Naive B cell (primary cell): ENCODE measurements at places on chromosomes 3 and 15.

DNA sequence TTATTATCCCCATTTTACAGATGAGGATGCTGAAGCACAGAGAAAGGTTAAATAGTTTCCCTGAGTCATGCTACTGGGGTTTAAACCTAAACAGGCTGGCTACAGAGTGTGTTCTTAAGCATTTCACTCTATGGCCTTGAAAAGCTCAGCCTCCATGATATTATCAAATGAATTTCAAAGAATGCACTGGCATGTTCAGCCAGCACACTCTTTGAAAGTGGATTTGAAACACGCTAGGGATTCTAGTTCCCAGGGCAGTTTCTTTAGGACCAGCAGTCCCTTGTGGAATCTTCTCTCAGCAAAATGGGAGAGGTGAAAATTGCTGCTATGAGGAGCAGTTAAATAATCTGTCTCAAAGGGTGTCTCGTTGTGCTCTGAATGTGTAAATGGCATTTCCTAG, 213.3 kb downstream of the EPHB1 start:
- DNase-seq = no peak

- no peak for DNase-seq
Observed at GRCh38 chr3:37729119-37729518, 132.6 kb upstream of the CTDSPL start.

GRCh38 chr3:59563966-59564365, 514.1 kb upstream of the CFAP20DC start:
- DNase-seq = no peak

DNA sequence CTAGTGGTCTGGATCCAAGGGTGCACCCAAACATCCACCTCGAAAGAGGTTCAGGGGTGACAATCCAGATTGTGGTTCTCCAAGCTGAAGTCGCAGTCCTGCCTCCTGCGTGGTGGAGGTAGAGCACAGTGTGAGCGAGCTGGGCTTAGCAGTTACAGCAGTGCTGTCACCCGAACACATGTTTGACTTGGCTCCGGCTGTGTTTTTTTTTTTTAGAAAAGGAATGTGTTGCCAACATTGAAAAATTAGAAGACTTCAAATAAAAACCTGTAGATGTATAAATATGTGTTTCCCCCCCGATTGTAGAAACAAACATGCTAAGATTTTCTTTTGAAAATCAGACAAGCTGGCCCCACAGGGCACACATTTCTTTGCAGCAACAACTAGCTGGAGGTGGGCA, 530.8 kb downstream of the SHQ1 start:
- DNase-seq = no peak

- DNase-seq = no peak
Observed at GRCh38 chr3:128523591-128523990, 30.6 kb upstream of the GATA2 start.

- no peak for DNase-seq
Observed at GRCh38 chr15:32956711-32957110, 237.8 kb downstream of the FMN1 start.

DNA sequence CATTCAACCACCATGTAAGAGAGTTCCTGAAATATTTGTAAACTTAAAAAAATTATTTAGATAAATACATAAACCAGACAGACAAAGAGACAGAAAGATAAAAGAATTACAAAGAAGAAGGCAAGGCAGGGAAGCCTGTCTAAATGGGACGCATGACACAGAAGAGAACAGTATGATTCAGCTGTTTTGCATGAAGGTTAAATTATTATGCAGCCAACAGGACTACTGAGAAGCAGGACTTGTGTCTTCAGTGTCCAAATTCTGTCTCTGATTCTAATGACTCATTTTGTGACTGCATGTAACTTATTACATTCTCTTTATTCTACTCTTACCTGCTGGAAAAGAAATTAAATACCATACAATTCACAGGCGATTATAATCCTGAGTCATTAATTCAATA, 340.4 kb upstream of the KCNMB2 start:
- no peak for DNase-seq

DNA sequence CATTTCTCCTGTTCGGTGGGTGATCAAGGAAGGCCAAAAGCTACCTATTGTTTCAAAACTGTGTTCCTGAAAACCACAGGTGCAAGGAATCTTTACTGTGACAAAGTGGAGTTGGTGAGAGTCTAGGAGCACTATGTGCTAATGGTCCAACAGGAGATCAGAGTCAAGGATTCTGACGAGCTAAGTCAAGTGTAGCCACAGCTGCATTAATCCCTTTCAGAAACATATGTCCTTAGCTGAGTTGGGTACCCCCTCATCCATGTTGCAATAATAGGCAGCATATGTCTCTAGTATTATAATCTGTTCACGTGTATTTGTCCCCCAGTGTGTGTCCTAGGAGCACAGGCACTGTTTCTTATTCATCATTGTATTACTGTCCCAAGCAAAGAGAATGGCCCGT, 1.7 kb downstream of the VPS39 start:
- no peak for DNase-seq

DNA sequence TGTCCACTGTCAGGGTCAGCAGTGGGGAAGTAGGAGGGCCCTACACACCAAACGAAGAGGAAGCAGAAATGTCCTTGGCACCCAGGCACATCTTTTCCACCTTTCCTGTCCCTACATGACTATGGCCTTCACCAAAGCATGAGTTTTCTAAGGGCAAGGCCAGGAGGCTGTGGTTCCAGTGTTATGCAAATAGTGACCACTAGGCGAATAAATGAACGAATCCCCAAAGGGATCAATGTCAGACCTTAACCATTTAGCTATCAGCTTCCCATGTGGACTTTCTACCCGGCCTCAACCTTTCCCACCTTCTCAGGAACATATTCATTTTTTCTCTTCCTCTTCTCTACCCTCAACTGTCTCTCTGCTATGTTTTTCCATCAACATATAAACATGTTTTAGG, 63.1 kb downstream of the NTRK3 start:
- DNase-seq = no peak

- DNase-seq = no peak
Observed at GRCh38 chr3:143581972-143582722, 266.1 kb downstream of the SLC9A9 start.

DNA sequence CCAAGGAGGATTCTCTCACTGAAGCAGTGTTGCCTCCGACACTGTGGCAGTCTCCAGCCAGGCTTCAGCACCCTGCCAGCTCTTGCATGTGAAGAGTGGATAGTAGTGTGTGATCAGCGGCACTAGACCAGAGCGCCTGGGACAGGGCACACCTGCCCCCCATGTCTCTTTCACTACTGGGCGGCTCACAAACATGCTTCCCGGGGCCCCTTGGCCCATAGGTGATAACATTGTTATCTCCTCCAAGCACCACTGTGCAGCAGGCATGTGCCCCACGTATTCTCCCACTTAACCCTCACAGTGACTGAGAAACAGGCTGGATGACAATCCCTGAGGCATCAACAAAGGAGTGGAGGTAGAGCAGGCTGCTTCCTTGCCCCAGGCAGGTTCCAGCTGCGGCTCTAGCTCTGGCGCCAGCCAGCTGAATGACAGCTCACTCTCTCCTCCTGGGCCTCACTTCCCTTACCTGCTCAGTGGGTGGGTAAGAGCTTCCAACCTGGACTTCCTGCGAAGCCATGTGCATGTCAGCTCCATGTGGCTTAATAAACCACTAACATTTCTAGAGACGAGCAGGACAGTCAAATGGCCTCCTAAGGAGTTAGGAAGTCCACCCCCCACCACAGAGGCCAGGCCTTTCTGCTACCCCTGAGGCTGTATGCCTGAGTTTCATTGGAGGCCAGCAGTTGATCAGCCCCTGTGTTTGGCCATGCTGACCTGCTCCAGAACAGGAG, 37.8 kb downstream of the KLF13 start:
- DNase-seq = no peak

- no peak for DNase-seq
Observed at GRCh38 chr3:46091741-46092701, 64.7 kb upstream of the XCR1 start.

- no peak for DNase-seq
Observed at GRCh38 chr15:59678620-59679019, 10.5 kb downstream of the BNIP2 start.

DNA sequence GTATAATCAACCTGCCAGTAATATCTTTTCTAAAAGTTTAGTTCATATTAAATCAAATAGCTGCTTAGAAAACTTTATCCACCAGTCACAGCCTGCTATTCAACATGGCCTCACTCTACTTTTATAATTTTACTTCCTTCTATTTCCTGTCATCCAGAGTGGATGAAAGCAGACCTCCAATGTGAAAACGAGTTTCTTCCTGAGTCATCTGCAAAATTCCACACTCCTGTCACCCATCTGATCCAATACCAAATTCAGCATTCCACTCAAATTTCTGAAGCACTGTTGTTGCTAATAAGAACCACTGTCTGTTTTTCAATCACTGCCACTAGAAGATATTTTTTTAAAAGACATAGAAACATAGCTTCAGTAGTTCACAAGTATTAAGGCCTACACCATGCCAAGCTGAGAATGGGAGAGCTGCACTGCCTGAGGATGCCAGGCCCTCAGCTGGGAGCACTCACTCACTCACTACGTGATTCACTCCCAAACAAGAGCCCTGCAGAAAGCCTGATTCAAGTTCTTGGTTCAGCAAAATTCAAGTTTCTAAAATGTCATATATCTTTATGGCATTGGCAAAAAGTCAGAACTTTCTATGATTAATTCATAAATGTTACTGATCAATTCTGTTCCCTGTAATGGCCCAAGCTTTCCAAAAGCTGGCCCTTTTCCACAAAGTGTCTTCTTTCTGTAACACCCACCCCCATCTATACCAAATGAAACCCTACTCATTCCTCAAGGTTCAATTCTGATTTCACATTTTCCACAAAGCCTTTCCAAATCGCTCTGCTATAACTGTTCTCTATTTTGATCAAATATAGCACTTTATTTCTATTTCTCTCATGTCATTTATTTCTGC, 82.9 kb downstream of the FSIP1 start:
- no peak for DNase-seq

DNA sequence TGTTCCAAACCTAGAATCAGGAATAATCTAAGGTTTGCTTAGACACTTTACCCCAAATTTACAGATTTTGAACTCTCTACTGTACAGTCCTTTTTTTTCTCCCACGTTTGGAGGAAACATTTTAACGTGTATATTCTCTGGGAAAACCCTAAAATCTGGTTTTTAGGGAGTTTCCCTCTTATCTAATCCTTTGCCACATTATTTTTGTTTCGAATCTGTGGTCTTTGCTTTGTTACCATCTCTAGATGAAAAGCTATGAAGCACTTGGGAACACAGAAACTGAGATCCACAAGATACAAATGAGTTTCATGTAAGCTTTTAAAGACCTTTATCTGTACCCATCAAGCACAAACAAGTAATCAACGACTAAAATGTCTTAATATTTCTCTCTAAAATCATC, 41.3 kb downstream of the PLD1 start:
- DNase-seq = no peak

- no peak for DNase-seq
Observed at GRCh38 chr15:25171111-25171811, 216.5 kb downstream of the SNRPN start.

DNA sequence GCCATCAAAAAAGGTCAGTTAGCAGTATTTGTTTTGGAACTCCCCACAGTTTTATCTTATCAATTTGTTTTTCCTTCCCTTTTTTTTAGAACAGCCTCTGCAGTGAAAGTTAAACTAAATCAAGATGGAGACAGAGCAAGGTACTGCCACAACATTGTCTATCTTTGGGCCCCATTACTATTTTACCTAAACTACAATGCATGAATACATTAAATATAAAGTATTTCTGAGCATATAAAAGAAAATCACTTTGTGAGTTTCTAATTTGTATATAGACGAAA, 139.5 kb downstream of the MEIS2 start:
- no peak for DNase-seq

DNA sequence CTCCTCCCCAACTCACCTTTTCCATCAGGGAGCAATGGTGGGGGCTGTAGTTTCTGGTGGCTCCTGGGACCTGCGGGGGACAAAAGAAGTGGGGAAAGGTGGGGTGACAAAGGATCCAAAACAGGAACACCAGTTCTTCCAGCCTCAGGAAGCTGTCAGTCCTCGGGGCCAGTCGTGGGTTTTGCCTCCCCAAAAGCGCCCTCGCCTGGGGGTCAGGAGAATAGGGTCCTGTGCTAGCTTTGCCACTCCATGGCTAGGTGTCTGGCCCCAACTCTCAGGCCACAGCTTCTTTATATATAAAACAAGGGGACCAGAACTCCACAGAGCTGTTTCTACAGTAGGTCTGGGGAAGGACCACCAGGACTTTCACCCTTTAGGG, 4.0 kb downstream of the CCDC9B start:
- DNase-seq = no peak

GRCh38 chr3:185150561-185150960, 2.3 kb downstream of the C3orf70 start:
- DNase-seq = no peak

DNA sequence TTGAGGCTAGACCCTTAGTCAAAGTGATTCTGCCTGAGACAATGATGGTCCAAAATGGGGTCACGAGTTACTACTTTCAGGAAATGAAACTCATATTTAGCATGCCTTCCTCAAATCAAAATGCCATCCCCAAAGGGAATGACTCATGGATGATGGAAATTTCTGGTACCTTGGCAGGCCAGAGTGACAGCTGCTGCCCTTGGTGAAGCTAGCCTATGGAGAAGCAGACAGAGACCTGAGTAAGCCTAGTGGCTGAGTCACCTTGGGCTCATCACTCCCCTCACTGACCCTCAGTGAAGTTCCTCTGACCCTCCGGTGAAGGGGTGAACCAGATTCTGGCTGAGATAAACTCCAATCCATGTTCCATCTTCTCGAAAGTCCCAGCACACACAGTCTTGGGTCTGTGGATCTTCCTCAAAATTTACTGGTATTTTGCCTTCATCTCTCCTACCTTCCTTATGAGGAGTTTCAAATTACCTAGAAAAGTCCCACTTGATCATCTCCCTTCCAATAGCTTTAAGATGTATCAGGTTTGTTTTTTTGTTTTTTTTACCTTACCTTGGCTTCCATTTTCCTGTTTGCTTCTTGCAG, 54.5 kb upstream of the ABHD17C start:
- DNase-seq = no peak

- no peak for DNase-seq
Observed at GRCh38 chr3:113086560-113087461, 96.0 kb downstream of the GTPBP8 start.

- DNase-seq = no peak
Observed at GRCh38 chr3:24641628-24642027, 147.0 kb upstream of the THRB start.

DNA sequence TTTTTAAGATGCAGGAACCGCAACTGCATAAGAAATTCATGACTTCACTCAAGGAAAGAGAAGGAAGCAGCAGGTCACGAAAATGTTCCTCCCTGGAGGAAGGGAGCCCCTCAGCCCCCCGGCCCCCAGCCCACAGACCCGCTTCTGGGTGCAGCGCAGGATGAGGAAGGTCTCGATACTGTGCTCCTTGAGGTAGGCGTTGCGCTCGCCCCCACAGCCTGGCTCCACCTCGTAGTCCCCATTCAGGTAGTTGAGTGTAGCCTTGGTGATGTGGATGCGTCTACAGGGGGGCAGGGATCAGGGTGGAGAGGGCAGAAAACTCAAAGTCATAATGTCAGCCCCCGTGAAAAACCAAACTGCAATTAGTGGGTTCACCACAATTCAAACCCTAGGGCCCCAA, 121.4 kb downstream of the ADCY5 start:
- no peak for DNase-seq

- no peak for DNase-seq
Observed at GRCh38 chr3:81974751-81975150, 213.3 kb upstream of the GBE1 start.

- no peak for DNase-seq
Observed at GRCh38 chr3:188106887-188107830, 46.8 kb upstream of the LPP start.

GRCh38 chr3:129016356-129016719, 15.2 kb downstream of the EFCC1 start:
- peak; percentile 86 for DNase-seq
